ENCODE measurements at places on chromosomes 13 and 19.
A peak's percentile ranks its signal among the peaks of the same experiment; 100 is the strongest.

- no peak for DNase-seq
Measured at GRCh38 chr19:35592226-35592625, 6.3 kb downstream of the PMIS2 start.

GRCh38 chr19:47186446-47187334 lies 44.3 kb downstream of the BBC3 start:
- DNase-seq: peak; percentile 59

DNA sequence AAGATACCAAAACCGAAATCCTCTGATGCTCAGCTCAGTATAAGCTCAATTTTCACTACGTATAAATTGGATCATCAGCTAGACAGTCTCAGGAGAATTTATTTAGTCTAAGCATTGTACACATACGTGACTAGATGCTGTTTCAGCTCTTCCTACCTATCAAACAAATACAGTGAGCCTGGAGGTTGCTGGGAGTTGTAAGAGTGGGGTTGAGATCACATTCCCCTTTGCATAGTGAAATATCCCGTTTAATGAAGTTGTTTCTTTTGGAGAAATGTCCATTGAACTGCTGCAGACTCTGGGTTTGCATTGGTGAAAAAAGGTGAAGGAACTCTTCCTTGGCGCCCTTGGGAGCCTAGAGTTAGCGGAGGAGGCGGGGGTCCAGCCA lies 68.9 kb upstream of the GJB6 start:
- no peak for DNase-seq

DNA sequence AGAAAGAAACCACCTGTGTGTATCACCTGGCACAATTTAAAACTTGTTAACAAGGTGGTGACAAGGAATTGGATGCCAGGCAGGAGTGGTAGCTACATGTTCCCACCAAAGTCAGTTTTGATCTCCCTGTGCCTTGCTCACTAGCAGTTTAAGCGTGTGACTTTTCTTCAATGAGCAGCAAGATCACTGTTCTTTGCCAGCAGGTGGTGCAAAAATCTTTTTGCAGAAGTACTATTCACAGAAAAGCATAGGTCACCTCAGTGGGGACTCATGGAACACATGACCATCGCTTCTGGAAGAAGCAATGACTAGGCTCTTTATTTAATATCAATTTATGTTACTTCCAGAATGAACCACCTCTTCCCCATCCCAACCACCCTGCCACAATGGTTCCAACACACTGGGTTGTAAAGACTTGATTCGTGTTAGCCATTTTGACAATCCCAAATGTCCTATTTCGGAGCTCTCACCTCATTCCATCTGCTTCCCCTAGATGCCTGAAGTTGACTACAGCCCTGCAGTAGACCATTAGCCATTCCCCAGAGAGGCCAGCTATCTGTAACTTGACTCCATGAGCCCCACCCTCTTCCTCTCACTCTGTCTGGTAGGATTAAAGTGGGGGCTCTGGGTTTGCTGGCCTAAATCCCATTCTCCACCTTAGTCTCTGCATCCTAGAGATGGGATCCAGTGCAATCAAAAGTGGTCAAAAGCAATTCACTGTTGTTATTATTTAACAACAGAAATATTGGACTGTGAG lies 59.1 kb upstream of the TNFRSF19 start:
- DNase-seq: no peak

- DNase-seq: no peak
Measured at GRCh38 chr19:30226464-30227011, 145.6 kb upstream of the ZNF536 start.

GRCh38 chr19:47376589-47377144 lies 27.6 kb downstream of the DHX34 start:
- no peak for DNase-seq

- no peak for DNase-seq
Measured at GRCh38 chr19:46878613-46879375, 18.0 kb downstream of the ARHGAP35 start.

DNA sequence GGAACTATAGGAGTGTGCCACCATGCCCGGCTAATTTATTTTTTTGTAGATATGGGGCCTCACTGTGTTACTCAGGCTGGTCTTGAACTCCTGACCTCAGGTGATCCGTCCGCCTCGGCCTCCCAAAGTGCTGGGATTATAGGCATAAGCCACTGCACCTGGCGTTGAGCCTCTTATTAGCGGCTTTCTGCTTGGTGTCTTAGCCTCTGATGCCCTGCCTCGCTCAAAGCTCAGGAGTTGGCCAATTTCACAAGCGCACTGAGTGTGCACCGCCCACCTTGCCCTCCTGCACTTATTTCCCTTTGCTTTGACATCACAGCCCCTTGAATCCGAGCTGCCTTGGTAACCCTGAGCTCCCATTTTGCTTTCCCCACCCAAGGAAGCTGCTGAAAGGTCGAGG lies 10.1 kb downstream of the YIPF2 start:
- no peak for DNase-seq

GRCh38 chr13:48621056-48621455 lies 32.7 kb upstream of the CYSLTR2 start:
- DNase-seq: no peak

- no peak for DNase-seq
Measured at GRCh38 chr13:66530686-66531085, 699.5 kb downstream of the PCDH9 start.

DNA sequence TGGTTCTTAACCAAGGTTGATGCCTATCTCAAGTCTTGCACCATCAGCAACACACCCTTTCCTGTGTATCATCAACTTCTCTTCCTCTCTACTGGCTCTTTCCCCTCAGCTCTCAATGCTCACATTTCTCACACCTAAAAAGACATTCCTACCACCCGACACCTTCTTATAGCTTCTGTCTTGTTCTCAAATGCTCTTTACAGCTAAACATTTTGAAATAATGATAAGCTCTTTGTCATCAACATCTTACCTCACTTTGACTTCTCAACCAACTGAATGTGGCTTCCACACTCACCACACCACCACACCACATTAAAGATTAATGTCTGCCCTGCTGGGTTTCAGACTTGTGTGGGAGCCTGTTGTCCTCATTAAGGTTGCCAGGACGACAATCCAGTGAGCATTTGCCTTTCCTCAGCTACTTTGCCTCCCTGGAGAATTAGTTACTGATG lies 67.8 kb downstream of the RXFP2 start:
- no peak for DNase-seq

DNA sequence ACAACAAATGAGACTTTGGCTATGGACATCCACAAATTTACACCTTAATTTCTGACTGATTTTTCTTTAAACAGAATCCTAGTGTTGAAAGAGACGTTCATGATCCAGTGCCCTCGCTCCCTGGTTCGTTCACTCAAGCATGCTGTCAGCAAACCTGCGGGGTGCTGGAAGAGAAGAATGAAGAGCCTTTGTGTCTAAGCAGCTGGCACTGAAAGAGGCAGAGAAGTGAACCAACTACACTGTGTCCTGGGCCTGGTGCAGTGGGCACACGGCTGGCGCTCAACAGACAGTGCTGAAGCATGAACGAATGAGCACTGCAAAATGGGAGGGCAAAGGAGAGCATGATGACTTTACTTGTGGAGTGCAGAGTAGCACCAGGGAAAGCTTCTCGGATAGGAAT lies 46.8 kb downstream of the MIPEP start:
- DNase-seq: no peak

DNA sequence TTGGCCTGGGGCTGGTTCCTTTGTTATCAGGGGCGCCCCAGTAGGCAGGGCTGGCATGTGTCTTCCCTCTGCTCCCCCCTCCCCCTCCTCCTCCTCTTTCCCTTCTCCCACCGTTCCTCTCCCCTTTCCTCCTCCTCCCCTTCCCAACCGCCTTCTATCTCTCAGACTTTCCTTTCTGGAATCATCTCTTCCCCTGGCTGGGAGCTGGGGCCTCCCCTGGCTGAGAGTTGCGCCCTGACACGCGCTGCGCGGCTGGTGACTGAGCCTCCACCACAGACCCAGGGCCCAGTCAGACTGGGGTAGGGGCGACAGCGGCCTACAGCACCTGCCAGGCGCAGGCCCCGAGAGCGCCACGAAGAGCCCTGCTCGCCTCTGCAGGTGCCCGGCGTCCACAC lies 2.8 kb downstream of the PNMA8B start:
- DNase-seq: no peak

All from activated T-cell treated with anti-CD3 and anti-CD28 coated beads for 1 hour (primary cell).